ENCODE measurements at places on chromosomes 5 and 9.

GRCh38 chr5:123433596-123433995 is 10.4 kb upstream of the CEP120 start:
- no peak for DNase-seq

GRCh38 chr5:159469496-159470372 is 139.4 kb upstream of the IL12B start:
- no peak for DNase-seq

- DNase-seq: peak; percentile 4
Observed at GRCh38 chr5:175590471-175590881, 67.4 kb upstream of the HRH2 start.

DNA sequence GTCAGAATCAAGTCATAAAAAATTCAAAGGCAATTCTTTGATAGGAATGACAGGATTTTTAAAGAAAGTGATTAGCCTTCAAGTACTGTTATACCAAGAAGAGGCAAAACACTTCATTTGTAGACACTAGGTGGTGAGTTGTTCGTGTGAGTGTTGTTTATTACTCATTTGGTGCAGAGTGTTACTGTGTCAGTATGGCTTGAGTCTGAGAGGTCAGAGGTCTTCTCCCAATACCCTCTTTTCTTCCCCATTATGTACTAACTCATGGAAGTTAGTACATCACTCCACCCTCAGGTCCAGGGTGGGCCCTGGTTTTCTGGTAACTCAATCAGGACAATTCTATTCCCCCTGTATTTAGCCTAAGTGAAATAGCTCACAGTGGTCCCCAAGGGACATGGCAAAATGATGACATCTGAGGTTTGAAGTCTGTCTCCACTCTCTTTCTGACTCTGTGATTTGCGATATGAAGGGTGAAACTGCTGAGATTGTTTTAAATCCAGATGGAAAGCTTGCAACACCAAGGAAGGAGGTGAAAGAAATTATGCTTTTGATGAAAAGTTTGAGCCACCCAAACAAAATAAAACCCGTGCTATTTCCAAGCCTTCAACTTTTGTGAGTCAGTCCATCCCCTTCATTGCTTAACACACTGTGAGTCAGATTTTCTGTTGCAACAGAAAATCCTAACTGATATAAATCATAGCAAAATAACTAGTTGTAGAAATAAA is 56.8 kb downstream of the NUDT12 start:
- no peak for DNase-seq

GRCh38 chr5:138725153-138725817 is 27.9 kb upstream of the CTNNA1 start:
- DNase-seq: peak; percentile 11

DNA sequence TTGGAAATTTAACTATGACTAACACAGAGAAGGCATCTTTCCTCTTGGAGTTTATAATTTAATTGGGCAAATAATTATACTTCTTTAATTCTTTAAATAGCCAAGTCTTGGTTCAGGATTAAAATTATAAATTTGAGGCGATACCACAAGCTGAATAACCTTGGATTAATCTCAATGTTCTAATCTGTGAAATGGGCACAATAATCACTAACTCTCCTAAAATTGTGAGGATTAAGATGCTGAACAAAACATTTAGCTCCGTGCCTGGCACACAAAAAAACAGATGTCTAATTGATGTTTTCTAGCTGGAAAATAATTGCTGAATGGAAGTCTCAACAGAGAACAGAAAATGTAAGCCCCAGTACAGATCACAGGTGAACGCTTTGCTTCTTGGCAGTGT is 69.7 kb upstream of the TRIM32 start:
- no peak for DNase-seq

DNA sequence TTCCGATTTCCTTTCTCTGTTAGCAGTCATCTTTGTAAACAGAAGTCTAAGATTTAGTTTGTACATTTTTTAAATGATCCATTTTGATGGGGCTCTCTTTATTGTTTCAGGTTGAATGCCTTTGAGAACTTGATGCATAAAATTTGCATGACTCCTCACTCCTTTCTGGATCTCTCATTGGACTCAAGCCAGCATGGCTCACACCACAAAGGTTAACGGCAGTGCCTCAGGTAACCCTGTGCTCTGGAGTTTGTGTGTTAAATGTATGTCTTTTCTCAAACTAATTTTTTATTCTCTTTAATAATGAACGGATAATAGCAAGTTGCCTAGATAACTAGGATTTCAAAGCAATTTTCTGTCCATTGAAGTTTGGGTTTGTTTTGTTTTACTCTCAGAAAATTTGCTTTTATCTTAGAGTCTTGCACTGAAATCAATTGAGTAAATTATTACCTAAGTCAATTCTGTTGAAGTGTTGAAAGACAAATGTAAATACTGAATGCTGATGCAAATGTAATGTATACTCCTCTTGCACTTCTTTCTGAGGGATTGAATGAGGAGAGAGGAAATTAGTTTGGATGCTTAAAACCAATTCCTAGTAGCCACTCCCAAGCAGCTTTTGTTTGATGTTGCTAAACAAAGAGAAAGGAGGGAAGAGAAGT is 164.6 kb upstream of the DMRT1 start:
- no peak for DNase-seq

- no peak for DNase-seq
Observed at GRCh38 chr5:62558941-62559340, 19.7 kb upstream of the LRRC70 start.

DNA sequence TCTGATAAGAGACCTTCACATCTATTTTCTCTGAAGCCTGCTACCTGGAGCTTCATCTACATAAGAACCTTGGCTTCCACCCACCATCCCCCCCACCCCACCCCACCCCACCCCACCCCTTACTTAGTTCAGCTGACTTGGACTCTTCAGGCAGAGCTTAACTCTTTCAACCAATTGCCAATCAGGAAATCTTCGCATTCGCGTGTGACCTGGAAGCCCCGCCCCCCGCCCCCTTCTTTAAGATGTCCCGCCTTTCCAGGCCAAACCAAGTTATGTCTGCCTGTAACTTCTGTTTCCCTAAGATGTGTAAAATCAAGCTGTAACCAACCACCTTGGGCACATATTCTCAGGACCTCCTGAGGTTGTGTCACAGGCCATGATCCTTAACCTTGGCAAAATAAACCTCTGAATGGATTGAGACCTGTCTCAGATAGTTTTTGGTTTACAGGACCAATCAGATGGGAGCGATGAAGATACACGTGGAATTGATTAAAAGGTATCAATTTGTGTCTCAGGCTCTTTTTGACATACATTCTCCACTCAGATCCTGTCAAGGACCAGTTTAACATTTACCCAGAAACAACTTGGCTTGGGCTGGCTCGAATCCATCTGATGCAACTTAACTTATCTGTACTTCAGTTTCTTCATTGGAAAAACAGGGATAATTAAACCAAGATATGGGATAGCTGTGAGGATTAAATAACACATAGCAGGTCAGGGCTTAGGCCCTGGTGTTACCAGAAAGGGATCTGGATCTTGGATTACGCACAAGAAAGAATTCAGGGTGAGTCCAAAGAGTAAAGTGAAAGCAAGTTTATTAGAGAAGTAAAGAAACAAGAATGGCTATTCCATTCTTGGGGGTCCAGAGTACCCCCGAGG is 43.6 kb downstream of the GALNT12 start:
- DNase-seq: no peak

DNA sequence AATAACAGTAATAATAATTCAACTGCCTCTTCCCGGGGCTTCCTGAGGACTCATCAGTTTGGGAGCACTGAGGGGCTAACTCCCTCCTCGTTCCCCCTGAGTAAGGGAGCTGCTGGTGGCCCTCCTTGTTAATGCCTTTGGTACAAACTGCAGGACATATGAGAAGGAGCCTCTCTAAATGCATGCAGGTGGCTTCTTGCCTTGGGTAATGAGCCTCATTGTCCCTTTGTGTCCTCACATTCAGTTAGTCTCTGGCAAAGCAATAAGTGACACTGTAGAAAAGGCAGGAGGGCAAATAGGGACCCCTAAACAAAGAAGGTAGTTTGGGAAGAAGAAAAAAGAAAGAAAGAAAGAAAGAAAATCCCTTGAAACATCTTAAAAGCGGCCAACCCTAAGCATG is 95.4 kb upstream of the ERCC6L2 start:
- DNase-seq: no peak

GRCh38 chr9:88538311-88539085 is 3.5 kb downstream of the NXNL2 start:
- DNase-seq: no peak

GRCh38 chr5:171496456-171496855 is 77.0 kb downstream of the FGF18 start:
- DNase-seq: no peak

- DNase-seq: no peak
Observed at GRCh38 chr9:68619636-68620035, 79.0 kb upstream of the TMEM252 start.

DNA sequence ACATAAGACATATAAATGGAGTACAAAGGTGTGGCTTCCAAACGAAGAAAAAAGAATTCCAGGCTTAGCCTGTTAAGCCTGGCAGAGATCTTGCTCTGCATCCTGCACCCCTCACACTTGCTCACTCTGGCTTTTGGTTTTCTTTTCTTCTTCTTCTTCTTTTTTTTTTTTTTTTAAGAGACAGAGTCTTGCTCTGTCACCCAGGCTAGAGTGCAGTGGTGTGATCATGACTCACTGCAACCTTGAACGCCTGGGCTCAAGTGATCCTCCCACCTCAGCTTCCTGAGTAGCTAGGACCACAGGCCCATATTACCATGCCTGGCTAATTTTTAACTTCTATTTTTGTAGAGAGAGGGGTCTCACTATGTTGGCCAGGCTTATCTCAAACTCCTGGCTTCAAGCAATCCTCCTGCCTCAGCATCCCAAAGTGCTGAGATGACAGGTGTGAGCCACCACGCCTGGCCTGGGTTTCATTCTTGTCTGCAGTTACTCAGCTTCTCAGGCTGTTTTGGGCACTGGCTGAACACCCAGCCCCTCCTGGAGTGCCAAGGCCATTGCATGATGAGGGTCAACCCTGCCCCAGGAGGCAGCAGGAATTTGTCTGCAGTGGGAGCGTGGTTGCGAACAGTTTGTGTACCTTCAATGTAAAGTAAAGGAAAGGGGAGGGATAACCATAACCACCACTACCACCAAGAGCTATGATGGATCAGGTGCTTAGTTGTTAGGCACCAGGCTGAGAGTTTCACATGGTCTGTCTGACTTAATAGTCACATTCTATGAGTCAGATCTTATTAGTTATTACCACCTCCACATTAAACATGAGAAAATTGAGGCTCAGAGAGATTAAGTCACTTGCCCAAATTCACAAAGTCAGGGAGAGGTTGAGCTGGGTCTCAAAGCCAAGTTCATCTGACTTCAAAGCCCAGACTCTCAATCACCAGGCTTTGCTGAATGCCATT is 219.2 kb upstream of the PANK3 start:
- no peak for DNase-seq

GRCh38 chr5:2570586-2570985 is 180.9 kb downstream of the IRX2 start:
- no peak for DNase-seq

DNA sequence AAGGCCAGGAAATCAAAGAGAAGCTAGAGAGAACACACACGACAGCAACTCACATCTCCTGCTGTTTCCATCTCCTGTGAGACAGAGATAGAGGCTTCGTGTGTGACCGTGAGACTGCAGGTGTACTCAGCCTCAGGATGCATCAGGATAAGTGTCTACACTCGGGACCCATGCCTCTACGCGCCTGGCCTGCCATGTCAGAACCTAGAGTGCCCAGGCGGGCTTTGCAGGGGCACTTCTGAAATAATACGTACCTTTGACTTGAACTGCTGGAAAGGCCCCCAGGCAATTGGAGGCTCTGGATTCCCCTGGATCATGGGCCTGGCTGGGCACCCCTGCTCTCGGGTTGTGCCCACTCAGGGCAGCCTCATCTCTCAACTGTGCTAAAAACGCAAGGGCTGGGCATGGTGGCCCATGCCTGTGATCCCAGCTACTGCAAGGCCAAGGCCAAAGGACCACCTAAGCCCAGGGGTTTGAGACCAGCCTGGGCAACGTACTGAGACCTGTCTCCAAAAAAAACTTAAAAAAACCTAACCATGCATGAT is 13.0 kb downstream of the CLPTM1L start:
- no peak for DNase-seq

- no peak for DNase-seq
Observed at GRCh38 chr9:87800456-87800855, 74.5 kb downstream of the CTSL start.

DNA sequence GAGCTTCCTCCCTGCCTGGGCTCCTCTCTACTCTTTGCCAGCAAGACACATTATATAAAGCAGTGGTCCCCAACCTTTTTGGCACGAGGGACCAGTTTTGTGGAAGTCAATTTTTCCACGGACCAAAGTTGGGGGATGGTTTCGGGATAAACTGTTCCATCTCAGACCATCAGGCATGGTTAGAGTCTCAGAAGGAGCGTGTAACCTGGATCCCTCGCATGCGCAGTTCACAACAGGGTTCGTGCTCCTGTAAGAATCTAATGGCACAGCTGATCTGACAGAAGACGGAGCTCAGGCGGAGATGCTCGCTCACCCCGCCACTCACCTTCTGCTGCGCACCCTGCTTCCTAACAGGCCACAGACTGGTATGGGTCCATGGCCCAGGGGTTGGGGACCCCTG is 142.8 kb downstream of the LIFR start:
- DNase-seq: no peak

GRCh38 chr9:134055981-134056461 is 11.8 kb downstream of the BRD3 start:
- no peak for DNase-seq

DNA sequence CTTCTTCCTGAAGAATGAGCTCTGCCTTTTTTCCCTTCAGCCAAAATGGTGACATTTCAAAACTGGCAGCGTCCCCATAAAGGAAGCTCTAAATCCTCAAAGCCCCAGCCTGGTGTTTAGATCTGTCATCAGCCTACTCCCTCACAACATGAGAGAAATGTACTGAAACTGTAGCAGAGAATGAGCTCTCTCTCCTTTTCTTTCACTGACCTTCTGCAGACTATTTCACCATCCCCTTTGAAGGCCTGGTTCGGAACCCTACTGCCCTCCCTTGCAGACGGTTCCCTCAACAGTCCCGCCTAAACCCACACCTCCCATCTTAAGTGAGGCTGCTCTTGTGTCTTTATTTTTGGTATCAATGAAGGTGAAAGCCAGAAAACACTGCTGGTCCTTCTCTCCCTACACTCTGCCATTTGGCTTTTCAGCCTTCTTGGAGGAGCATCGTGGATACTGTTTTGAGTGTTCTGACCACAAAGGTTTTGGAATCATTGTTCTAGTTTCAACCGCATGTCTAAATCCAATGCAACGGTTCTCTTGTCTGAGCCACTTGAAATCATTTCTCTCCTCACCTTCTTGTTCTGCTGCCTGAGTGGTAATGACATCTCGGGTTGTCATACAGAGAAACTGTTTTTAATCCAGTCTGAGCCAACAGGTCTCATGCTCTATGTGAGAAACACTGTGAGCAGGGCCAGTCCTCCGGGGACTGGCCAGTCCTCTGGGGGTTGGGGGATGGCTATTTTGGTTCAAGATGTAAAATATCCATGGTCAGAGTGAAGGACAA is 39.0 kb downstream of the ITK start:
- no peak for DNase-seq

DNA sequence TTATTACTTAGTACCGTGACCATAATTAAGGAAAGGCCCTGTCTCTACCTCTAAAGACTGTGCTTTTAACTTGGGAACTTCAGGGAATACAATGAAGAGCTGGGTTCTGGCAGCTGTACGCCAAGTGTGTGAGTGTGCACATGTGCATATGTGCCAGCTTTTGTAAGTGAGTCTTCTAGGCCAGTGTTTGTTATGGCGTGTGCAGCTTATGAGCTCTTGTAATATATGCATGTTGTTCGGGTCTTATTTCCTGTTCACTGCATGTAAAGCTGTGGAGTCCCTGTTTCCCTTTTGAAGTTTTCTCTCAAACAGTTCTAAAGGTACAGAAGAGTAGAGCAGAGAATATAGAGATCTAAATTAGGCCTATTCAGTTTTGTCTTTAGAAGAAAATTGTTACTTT is 30.5 kb downstream of the TGFBR1 start:
- no peak for DNase-seq

Measured in COLO829 (cell line).